ENCODE measurements at places on chromosomes 11 and 22.

DNA sequence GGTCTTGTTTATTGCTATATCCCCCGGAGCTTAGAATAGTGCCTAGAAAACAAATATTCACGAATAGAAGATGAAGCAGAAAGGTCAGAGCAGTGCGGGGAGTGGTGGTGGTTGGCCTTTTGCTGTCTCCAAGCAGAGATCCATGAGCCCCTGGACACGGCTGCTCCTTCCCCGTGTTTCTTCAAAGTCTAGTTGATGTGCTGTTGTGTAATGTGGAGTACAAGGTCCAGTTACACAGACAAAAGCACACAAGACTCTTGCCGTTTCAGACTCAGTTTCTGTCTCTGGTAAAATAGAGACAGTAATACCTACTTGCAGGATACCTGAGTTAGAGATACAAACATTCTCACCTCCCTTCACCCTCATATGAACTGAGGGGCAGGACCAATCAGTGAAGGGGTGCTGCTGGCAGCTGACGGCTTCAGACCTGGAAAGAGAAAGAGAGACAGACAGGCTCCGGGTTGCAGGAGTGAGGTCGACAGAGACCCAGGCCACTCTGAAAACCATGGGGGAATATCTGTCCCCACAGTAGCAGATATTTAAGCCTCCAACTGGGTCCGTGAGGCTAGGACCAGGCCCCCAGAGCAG is 56.2 kb downstream of the RASSF10 start:
- DNase-seq: no peak

- no peak for DNase-seq
These were observed 8.9 kb downstream of the SLC15A3 start for GRCh38 chr11:60942970-60943565.

DNA sequence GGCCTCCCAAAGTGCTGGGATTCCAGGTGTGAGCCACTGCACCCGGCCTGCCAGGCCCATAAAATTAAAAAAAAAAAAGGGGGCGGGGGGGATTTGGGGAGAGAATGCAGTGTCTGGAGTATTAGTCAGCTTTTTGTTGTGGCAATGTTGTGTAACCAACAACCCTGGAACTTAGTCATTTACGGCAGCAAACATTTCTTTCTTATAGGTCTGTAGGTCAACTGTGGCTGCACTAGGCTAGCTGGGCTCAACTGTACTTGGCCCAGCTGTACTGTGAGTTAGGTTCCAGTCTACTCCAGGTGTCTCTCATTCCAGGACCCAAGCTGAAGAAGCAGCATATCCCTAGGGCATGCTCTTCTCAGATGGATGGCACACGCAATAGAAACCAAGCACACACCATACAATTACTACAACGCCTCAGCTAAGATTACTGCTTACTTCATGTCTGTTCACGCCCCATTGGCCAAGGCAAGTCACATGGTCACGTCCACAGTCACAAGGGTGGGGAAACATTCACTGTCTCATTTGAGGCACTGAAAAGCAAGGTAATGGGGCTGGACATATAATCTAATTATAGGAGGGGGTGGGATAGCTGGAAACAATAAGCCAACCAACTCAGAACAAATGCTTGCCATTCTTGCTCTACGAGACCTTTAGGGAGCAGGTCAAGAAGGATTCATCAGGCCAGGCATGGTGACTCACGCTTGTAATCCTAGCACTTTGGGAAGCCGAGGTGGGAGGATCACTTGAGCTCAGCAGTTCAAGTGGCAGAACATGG is 10.4 kb upstream of the SPINDOC start:
- DNase-seq: no peak

- DNase-seq: no peak
These were observed 78.8 kb upstream of the NECTIN1 start for GRCh38 chr11:119807841-119808240.

DNA sequence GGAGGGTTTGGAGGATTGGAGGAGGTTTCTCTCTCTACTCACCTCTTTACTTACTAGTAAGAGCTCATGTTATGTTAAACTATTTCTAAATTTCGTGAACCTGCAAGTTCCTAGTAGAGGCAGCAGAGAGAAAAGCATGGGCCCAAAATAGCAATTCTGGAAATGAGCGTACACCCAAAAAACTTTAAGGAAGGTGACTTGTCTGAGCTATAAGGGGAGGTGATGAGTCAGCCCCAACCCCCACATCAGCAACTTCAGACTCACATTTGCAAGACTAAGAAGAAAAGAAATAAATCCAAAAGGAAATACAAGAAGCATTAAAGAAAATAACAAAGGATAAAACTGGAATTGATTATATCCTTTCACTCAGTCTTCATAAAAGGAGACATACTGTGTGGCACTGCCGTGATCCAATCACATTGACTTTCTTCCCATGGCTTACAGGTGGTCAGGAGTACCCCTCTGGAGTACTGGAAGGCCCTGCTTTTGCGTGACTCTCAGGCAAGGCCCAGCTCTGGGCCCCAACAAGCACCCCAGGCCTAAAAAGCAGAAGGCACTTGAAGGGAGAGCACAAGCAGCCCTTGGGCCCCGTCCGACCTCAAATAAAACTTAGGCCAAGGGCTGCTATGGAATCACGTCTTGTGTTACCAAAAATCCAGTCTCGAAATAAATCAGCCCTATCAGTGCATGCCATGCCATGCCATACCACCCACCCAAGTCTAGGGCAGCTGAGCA is 14.3 kb downstream of the PACSIN2 start:
- no peak for DNase-seq

DNA sequence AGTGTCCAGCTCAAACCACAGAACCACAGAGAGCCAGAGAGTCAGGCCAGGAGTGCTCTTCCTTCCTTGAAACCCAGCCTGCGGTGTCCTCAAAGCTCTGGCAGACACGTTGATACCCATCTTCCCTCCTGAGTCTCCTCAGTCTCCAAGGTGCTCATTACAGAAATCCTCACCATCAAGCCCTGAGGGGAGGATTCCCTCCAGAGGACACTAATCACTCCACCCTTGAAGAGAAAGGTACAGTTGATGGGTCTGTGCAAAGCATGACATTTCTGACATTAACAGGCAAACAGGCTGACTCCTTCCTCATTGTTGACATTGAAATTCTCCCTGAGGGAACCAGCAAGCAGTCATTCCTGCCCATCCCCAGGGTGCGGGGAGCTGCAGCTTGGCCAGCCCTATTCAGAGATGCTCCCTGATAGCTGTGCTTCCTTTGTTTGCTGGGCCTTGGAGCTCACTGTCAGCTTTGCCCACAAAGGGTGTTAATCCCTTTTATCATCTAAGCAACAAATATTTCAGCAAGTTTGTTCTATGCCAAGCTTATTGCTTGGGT is 101.7 kb upstream of the CSNK2A3 start:
- DNase-seq: no peak

GRCh38 chr11:13114566-13115379 is 105.7 kb downstream of the RASSF10 start:
- no peak for DNase-seq

DNA sequence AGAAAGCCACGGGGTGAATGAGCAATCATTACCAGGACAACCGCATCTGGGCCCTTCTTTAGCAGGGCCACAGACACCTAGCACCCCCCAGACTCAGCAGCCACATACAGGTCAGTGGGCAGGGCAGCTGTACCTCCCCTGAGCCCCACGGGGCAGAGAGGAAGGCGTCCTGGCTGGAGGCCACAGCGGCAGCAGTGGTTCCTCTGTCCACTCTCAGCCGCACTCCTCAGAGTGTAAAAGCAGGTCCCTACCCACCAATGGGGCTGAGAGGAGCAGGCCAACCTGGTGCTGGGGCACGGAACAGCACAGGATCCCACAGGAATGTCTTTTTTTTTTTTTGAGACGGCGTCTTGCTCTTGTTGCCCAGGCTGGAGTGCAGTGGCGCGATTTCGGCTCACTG is 65.5 kb downstream of the APOL1 start:
- DNase-seq: no peak

- DNase-seq: no peak
These were observed 80.5 kb downstream of the CLPB start for GRCh38 chr11:72353861-72354260.

DNA sequence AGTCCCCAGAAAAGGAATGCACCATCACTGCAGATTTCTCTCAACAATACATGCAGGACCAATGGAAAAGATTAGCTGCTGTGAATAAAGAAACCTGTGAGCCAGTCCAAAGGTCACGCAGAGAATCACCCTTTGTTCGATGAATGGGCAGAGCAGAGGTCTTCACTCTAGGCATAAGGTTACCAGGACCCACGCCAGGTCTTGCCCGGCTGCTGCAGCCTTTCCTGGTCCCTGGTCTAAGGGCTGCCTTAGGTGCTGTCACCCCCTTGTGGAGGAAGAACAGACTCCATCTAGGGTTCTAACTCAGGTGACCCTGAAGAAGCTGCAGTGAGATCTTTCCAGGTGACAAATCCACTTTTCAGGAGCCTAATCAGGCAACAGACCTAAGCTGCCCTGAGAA is 29.0 kb upstream of the NAP1L4 start:
- no peak for DNase-seq

DNA sequence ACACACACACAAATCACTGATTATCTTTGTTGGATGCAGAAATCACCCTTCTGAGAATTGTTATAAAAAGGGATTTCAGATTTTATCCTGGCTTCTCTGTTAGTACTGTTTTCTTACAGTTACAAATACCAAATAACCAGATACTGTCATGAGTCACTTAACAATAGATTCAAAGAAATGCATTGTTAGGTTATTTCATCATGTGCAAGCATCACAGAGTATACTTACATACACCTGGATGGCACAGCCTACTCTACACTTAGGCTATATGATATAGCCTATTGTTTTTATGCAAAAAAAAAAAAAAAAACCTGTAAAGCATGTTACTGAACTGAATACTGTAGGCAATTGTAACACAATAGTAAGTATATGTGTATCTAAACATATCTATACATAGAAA is 319.2 kb upstream of the ARHGAP42 start:
- no peak for DNase-seq

All from cardiac septum (tissue), 1 donor.